ENCODE measurements at places on chromosomes 4 and X.

DNA sequence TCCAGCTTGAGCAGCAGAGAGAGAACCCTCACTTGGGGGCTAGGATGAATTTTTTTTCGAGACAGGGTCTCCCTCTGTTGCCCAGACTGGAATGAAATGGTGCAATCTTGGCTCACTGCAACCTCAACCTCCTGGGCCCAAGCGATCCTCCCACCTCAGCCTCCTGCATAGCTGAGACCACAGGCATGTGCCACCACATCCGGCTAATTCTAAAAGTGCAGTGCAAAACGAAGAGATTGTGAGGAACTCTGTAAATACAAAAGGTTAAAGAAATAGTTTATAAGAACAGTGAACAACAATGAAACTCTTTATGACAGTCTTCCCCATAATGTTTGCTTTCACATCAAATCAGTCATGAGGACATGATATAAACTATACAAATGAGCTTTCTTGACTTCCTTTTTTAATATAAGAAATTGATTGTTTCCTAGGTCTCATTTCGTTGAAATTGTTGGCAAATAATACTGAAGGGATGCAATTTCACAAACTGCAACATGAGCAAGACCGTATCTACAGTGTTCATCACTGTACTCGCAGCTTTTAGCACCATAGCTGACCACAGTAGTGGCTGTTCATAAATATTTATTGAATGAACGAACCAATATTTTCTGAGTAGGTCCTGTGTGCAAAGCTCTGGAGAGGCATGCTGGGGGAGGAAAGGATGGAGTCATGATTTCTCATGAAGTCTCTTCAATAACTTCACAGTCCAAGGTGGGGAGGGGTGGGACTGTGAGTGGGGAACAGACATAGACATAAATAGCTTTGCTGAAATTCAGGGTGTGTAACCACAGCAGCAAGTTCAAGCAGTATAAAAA, 116.1 kb downstream of the SHROOM3 start:
- no peak for DNase-seq
- no peaks in the 10 kb centered on the region for H3K36me3 ChIP-seq
- H3K4me1 ChIP-seq: peaks cover 9% of the 10 kb centered on the region
- H3K4me3 ChIP-seq: no peak overlapping the region
- peaks cover 4% of the 10 kb centered on the region for H3K27me3 ChIP-seq

DNA sequence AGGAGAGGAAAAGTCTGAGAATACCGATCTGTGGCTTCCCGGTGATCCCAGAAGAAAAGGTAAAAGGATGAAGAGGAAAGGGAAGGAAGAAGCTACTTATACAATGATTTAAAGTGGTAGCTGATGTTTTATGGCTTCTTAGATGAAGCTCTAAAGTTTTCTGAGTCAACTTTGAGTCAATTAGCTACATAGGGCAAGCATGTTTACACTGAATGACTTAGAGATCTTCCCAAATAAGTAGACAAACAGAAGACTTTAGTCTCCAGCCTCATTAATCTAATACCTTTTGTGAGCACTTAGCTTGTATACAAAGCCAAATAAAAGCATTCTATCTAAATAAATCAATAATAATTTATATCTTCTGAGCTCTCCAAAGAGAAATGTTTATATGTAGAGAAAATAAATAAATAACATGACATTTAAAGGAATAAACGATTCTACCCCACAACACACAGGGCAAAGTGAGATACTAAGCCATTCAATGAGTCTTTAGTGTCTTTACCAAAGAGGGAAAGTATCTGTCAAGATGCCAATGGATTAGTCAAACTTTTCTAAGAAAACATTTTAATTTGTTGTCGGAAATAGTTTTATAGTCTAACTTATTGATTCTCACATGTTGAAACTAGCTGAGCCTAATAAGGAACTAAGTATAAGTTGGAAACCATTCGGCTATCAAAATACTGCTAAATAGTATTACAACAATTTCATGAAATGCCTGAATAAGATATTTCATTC, 46.0 kb upstream of the TMEM184C start:
- no peak overlapping the region for H3K27ac ChIP-seq
- H3K36me3 ChIP-seq: no peaks in the 10 kb centered on the region
- H3K27me3 ChIP-seq: peaks cover 3% of the 10 kb centered on the region
- no peak for DNase-seq

GRCh38 chr4:53688186-53688790, 97.0 kb upstream of the LNX1 start:
- peak overlapping the region; percentile 59 for H3K27ac ChIP-seq
- H3K4me3 ChIP-seq: no peak overlapping the region
- H3K27me3 ChIP-seq: peaks cover 10% of the 10 kb centered on the region
- no peaks in the 10 kb centered on the region for H3K36me3 ChIP-seq
- H3K4me1 ChIP-seq: peaks cover 9% of the 10 kb centered on the region

GRCh38 chr4:155887847-155888570, 15.5 kb upstream of the TDO2 start:
- no peak for DNase-seq
- H3K4me1 ChIP-seq: no peaks in the 10 kb centered on the region
- no peak overlapping the region for H3K27ac ChIP-seq
- H3K4me3 ChIP-seq: no peak overlapping the region
- peaks cover 3% of the 10 kb centered on the region for H3K27me3 ChIP-seq

GRCh38 chrX:84876876-84877275, 126.8 kb upstream of the APOOL start:
- H3K36me3 ChIP-seq: no peaks in the 10 kb centered on the region
- no peaks in the 10 kb centered on the region for H3K27me3 ChIP-seq
- H3K4me1 ChIP-seq: no peaks in the 10 kb centered on the region

DNA sequence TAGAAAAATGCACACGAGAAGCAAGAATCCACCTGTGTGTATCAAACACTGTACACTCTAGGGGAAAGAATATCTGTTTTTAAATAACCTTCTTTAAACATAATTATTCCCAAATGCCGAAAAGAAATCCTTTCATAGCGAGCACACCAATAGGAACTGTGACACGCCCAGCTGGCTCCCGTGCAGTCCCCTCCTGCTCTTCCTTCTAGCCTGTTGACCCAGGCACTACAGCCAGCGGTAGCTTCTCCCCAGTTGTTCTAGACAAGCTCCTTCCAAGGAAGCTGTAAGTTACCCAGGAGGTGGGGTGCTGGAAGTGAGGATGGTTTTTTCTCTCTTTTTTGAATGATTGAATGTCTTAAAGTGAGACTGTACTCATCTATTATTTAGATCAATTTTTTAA, 19.5 kb upstream of the NOCT start:
- H3K27me3 ChIP-seq: peaks cover 5% of the 10 kb centered on the region
- H3K27ac ChIP-seq: no peak overlapping the region
- no peak overlapping the region for H3K4me3 ChIP-seq
- DNase-seq: no peak
- no peaks in the 10 kb centered on the region for H3K4me1 ChIP-seq

DNA sequence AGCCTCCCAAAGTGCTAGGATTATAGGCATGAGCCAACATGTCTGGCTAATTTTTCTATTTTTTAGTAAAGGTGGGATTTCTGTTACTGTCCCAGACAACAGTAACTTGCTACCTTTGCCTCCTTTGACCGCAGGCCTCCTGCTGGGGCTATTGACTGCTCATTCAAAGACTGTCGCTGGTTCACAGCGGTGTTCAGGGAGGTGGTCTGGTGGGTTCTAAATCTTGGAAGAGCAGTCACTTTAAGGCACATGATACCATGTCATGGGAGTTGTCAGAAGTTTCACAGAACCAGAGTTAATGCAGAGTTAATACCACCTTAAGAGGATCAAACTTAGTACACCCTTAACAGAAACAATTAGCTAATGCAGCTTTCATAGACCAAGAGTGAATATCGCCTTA, 3.8 kb downstream of the ASMT start:
- no peaks in the 10 kb centered on the region for H3K27me3 ChIP-seq
- no peak for DNase-seq
- no peak overlapping the region for H3K27ac ChIP-seq
- H3K4me3 ChIP-seq: no peak overlapping the region
- H3K36me3 ChIP-seq: no peaks in the 10 kb centered on the region

DNA sequence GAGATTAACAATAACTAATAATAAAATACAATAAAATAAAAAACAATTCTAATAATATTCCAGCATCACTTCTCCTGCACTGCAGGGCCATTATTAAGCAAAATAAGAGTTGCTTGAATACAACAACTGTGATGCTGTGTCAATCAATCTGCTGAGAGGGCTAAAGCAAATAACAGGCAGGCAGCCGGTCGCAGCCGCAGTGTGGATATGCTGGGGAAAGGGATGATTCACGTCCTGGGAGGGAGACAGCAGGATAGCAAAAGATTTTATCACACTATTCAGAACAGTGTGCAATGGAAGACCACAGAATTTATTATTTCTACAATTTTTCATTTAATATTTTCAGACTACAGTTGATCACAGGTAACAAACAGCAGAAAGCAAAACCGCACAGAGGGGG, 76.5 kb upstream of the SMARCAD1 start:
- H3K4me3 ChIP-seq: no peak overlapping the region
- no peak overlapping the region for H3K27ac ChIP-seq

DNA sequence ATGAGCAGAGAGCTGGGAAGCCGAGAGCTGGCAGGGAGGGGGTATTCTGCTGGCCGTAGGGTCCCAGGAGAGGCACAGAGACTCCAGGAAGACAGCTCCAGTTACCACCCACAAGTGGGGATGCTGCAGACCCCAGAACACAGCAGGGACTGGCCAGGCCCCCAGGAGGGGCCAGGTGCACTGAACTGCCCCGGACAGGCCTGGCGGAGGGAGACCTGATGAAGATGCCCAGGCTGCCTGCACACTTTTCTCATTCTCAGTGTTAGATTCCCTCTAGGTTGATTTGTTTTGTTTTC, 110.8 kb downstream of the CPZ start:
- no peak for DNase-seq
- H3K27ac ChIP-seq: no peak overlapping the region
- no peak overlapping the region for H3K4me3 ChIP-seq
- no peaks in the 10 kb centered on the region for H3K36me3 ChIP-seq
- no peaks in the 10 kb centered on the region for H3K27me3 ChIP-seq
- H3K4me1 ChIP-seq: no peaks in the 10 kb centered on the region

DNA sequence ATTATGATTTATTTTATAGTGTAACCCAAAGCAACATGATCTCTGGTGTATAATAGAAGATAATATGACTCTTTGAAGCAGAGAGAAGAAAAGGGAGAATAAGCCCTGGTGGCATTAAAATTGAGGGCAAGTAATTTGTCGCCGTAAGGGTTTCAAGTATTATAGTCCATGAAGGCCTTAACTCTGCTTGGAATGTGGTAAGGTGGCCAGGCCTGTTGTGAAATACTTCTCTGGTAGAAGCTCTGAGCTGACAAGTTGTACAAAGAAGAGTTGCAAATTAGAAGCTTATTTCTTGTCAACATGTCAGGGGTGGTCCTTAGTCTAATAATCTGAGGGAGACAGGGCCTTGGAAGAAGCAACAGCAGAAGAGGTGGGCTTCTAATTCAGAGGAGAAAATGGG, 151.7 kb upstream of the HHIP start:
- no peak for DNase-seq
- no peaks in the 10 kb centered on the region for H3K4me1 ChIP-seq
- no peak overlapping the region for H3K4me3 ChIP-seq
- H3K36me3 ChIP-seq: no peaks in the 10 kb centered on the region
- H3K27ac ChIP-seq: no peak overlapping the region

DNA sequence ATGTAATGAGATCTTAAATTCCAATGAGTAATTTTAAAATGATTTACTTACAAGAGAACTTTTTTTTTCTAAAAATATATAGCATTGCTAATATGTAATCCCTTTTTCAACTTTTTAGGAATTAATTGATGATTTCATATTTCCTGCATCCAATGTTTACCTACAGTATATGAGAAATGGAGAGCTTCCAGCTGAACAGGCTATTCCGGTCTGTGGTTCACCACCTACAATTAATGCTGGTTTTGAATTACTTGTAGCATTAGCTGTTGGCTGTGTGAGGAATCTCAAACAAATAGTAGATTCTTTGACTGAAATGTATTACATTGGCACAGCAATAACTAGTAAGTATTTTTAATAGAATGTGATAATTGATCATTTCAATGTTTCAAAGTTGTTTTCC, 113.2 kb downstream of the USP9X start:
- no peaks in the 10 kb centered on the region for H3K27me3 ChIP-seq
- peaks cover 5% of the 10 kb centered on the region for H3K4me1 ChIP-seq
- no peak for DNase-seq
- peaks cover 35% of the 10 kb centered on the region for H3K36me3 ChIP-seq
- no peak overlapping the region for H3K4me3 ChIP-seq
- H3K27ac ChIP-seq: no peak overlapping the region

GRCh38 chr4:176270669-176271068, 1.6 kb upstream of the ASB5 start:
- no peak overlapping the region for H3K27ac ChIP-seq
- DNase-seq: no peak
- H3K4me3 ChIP-seq: no peak overlapping the region
- peaks cover under 1% of the 10 kb centered on the region for H3K27me3 ChIP-seq

DNA sequence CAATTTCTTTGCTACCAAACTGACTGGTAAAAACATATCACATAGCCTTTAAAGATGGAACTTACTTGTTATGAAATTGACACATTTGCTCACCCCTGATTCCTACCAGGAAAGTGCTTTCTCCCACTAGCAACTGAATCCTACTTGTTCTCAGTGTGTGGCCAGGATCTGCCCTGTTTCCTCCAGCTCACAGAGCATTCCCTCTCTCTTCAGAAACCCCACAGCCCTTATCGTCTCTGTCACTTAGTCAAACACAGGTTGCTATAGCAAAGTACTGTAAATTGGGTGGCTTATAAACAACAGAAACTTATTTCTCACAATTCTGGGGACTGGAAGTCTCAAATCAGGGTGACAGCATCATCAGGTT, 265.2 kb upstream of the BOD1L1 start:
- DNase-seq: no peak
- peaks cover 2% of the 10 kb centered on the region for H3K27me3 ChIP-seq
- no peaks in the 10 kb centered on the region for H3K36me3 ChIP-seq
- H3K4me3 ChIP-seq: no peak overlapping the region
- peaks cover 7% of the 10 kb centered on the region for H3K4me1 ChIP-seq

DNA sequence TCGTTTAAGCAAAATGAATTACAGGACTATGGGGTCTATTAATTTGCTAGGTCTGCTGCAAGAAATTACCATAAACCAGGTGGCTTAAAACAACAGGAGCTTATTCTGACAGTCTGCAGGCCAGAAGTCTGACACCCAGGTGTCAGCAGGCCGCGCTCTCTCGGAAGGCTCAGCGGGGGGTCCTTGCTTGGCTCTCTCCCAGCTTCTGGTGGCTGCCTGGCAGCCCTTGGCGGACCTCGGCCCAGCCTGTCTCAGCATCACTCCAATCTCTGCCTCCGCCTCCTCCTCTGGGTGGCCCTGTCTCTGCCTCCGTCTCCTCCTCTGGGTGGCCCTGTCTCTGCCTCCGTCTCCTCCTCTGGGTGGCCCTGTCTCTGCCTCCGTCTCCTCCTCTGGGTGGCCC, 580.5 kb upstream of the FAT1 start:
- no peak for DNase-seq
- no peaks in the 10 kb centered on the region for H3K27me3 ChIP-seq
- H3K4me1 ChIP-seq: no peaks in the 10 kb centered on the region
- no peaks in the 10 kb centered on the region for H3K36me3 ChIP-seq
- no peak overlapping the region for H3K4me3 ChIP-seq

- no peak overlapping the region for H3K4me3 ChIP-seq
- no peaks in the 10 kb centered on the region for H3K27me3 ChIP-seq
- peaks cover 28% of the 10 kb centered on the region for H3K4me1 ChIP-seq
- no peak for DNase-seq
Measured at GRCh38 chr4:15232366-15233263, 195.2 kb upstream of the C1QTNF7 start.
